ENCODE measurements at places on chromosomes 7 and 10. TPM values are rescaled to one million over a fixed set of nuclear protein-coding genes. Genes with fewer than 3 reads are reported as not detected.

- DNase-seq = no peak
- no peak overlapping the region for H3K27ac ChIP-seq
- H3K36me3 ChIP-seq = no peaks in the 10 kb centered on the region
- H3K4me3 ChIP-seq = no peak overlapping the region
- H3K4me1 ChIP-seq = peaks cover 22% of the 10 kb centered on the region
These were observed 312.8 kb downstream of the LRMDA start for GRCh38 chr10:75744261-75744660.

The CHST15 gene
- total RNA-seq = 18.5 TPM

The SYT15B gene
- 8.3 TPM for total RNA-seq

DNA sequence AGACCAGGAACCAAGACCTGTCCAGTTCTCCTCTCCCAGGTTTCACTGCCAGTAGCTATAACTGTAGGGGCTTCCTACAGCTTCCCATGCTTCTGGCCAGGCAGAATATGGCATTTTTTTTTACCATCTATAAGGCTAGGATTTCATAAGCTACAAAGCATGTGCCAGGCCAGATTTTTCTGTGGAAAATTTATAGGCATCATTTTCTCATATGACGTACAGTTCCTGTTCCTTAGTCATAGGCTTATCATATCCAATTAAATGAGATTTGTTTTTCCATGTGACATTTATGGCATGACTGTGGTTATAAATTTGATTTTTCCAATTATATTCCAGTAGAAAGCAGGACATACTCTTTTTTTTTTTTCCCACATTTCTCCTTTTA, 208.6 kb upstream of the NPY start:
- no peak for DNase-seq
- H3K4me3 ChIP-seq = no peak overlapping the region
- H3K27me3 ChIP-seq = no peaks in the 10 kb centered on the region

The OLAH gene
- not detected for total RNA-seq

- no peaks in the 10 kb centered on the region for H3K27me3 ChIP-seq
- no peaks in the 10 kb centered on the region for H3K4me1 ChIP-seq
- H3K27ac ChIP-seq = no peak overlapping the region
- no peak overlapping the region for H3K4me3 ChIP-seq
- no peaks in the 10 kb centered on the region for H3K36me3 ChIP-seq
These were observed 388.5 kb upstream of the NFE2L3 start for GRCh38 chr7:25763463-25763860.

The NDUFB8 gene
- total RNA-seq = 84.1 TPM

- H3K27ac ChIP-seq = no peak overlapping the region
- H3K4me3 ChIP-seq = no peak overlapping the region
- H3K4me1 ChIP-seq = peaks cover 11% of the 10 kb centered on the region
- no peaks in the 10 kb centered on the region for H3K27me3 ChIP-seq
These were observed 40.0 kb upstream of the TRIL start for GRCh38 chr7:28998105-28998504.

DNA sequence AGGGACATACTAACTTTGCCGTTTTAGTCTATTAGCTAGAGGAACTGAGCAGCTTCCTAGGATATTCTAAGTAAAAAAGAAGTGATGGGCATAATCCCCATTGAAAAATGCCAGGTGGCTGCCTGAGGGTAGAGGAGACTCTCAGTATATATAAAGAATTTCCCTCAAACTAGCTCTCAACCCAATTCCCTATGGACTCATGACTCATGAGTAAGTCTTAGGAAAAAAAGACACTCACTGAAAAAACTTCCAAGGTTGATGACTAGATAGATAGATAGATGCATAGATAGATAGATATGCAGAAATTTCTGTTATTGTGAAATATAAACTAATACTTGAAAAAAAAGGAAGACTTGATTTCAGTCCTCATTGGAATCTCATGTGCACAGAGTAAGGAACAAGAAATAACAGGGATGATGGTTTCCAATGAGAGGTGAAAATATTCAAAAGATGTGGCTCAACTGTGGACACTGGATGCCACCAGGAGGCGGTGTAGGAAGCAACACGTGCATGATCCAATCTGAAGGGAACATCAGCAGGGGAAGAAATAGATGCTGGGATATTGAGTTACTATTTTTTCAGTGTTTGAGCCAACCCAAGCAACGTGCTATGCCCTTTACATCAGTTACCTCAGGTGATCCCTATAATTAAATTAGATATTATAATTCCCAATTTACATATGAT, 711.0 kb upstream of the LRRTM3 start:
- DNase-seq = no peak
- H3K4me3 ChIP-seq = no peak overlapping the region
- no peaks in the 10 kb centered on the region for H3K4me1 ChIP-seq
- H3K36me3 ChIP-seq = no peaks in the 10 kb centered on the region
- H3K27ac ChIP-seq = no peak overlapping the region

DNA sequence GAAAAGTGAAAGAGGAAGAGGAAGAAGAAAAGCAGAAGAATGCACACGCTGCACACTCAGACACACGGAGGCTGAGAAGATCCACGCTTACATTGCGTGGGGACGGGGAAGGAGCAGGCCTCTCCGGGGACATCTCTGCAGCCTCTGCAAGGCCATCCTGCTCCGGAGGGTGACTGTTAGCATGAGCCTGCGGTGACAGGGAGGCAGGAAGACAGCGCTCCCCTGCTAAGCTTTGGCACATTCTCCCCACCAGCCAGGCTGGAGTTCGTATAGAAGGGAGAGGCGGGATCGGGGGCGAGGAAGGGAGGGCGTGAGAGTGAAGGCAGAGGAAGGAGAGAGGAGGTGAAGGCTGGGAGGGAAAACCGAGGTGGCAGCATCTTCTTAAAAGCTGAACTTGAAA, 366.0 kb upstream of the SHH start:
- no peaks in the 10 kb centered on the region for H3K4me1 ChIP-seq
- no peak for DNase-seq
- H3K27ac ChIP-seq = no peak overlapping the region
- H3K36me3 ChIP-seq = no peaks in the 10 kb centered on the region
- H3K4me3 ChIP-seq = no peak overlapping the region
- H3K27me3 ChIP-seq = no peaks in the 10 kb centered on the region

DNA sequence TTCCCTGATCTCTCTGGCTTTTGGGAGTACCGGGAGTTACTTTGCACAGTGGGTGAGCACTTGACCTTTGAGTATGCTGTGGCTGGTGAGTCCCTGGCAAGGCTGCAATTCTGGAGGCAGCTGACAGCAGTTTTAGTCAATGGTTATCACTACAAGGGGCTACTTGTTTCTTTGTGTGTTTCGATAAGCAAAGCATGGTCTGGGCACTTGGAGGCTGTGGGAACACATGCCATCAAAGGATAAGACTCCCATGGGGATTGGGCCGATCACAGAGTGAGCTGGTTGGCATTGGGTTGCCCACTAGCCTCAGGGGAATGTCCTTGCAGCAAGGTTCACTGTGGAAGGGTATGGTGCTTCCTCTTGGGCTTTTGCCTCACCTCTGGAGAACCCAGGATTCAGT, 208.2 kb downstream of the SNX13 start:
- no peaks in the 10 kb centered on the region for H3K27me3 ChIP-seq
- H3K36me3 ChIP-seq = no peaks in the 10 kb centered on the region
- no peak for DNase-seq
- no peak overlapping the region for H3K4me3 ChIP-seq
- H3K27ac ChIP-seq = no peak overlapping the region
